ENCODE measurements at places on chromosomes 5 and 9.
A peak's percentile ranks its signal among the peaks of the same experiment; 100 is the strongest.

GRCh38 chr5:98770911-98771322 lies 2.5 kb upstream of the RGMB start:
- DNase-seq = no peak

DNA sequence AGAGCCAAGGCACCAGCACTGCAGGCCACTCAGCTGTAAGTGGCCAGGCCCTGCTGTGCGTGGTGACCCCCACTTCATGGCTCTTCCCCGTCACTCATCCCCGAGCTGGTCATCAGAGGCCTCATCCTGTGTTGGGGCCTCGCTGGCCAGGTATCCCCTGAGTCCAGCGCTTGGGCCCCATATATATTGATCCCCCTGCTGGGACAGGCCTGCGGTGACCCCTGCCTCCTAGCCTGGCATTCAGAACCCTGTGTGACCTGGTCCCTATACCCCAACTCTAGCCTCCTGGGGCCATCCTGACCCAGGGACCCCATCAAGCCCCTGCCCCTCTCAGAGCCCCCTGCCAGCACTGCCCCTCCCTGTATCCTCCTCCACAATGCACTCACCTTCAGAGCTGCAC lies 12.7 kb downstream of the GBGT1 start:
- no peak for DNase-seq

DNA sequence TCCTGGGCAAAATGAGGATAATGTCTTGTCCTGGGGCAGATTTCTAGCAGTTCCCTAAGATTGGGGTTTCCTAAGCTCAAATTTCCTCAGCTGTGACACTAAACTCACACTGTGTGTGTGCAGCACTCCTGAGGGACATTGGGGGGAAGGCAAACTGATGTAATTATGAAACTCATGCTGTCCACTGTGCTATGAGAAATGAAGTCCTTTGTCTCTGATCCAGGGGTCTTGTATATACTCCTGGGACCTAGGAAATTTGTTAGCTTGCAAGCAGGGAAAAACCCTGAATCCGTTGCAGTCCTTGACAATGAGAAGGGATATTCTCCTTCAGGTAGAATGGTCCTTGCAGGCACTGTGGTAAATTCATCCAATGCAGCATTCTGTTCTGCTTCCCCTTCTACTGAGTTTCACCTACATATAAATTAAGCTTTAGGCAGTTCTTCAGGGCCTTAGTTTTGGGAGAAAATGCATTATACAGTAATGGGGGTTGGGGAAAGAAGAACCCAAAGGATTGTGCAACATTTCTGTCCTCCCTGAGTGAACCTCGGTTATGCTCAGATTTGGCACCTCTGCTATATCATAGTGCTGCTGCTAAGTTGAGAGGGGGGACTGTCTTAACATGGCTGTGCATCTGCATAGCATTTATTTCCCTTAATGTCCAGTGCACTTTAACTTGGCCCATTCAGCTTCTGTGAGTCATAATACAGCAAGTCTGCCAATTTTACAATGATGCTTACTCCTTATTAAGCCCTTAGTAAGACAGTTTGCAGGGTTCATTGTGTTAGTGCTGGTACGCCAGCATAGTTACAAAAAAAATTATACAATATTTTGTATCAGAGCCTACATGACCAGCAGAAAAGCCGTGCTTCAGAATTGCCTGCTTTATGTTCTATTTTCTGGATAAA lies 80.2 kb downstream of the PJA2 start:
- DNase-seq = no peak

GRCh38 chr5:38500573-38501260 lies 55.7 kb downstream of the LIFR start:
- DNase-seq = no peak

DNA sequence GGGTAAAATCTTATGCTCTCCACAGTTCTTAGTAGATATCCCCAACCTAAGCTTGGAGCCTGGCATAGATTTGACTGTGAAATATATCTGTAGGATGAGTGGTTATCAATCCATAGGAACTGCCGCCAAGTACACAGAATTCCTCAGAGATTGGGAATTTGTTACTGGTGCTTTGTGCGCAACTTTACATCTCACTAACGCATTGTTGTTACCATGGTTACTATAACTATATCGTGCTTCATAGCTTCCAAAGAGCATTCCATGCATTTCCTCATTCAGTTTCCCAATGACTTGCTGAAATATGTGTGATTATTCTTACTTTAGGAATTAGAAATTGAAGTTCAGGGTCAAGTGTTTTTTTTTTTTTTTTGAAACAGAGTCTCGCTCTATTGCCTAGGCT lies 9.5 kb upstream of the GGTA1 start:
- DNase-seq = no peak

DNA sequence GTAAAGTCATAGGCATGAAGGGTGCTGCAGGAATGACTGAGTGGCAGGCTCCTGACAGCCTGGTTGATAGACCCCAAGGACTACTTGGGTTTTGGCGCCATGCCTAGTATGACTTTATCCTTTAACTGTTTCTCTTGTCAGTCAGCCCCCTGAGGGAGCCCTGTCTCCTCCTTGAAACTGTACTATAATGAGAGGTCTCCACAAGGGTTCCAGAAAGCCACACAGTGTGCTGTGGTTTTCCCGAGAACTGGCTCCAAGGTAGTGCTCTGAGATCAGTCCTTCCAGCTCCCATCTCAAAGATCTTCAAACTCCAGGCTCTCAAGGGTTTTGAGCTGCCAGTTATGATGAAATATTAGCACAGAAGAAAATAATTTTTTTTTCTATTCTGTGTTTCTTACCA lies 26.7 kb upstream of the TNC start:
- no peak for DNase-seq

DNA sequence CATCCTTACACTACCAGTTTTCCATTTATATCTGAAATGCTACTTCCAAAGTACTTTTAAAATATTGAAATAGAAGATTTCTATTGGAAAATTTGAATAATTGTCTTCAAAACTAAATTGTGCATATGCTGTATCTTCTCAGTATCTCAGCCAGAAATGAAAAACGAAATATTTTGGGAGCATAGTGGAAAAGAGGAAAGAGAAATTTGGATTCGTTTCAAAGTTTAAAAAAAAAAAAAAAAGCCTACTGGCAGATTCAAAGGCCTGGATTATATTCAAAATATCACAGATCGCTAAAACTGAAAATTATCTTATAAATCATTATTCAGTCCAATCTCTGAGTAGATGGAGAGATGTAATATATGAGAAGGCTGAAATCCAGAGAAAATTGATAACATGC lies 440.7 kb downstream of the TAF11L14 start:
- no peak for DNase-seq

DNA sequence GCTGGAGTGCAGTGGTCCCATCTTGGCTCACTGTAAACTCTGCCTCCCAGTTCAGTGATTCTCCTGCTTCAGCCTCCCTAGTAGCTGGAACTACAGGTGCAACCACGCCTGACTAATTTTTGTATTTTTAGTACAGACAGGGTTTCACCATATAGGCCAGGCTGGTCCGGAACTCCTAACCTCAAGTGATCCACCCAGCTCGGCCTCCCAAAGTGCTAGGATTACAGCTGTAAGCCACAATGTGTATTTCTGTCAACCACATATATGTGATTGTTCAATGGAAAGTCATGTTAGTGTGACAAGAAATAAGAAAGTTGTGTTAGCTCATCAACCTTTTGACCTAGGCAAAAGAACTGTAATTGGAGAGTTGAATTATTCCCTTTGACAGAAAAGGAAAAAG lies 677.1 kb upstream of the CHD1 start:
- no peak for DNase-seq

GRCh38 chr5:16049761-16050160 lies 129.8 kb downstream of the MARCHF11 start:
- no peak for DNase-seq

DNA sequence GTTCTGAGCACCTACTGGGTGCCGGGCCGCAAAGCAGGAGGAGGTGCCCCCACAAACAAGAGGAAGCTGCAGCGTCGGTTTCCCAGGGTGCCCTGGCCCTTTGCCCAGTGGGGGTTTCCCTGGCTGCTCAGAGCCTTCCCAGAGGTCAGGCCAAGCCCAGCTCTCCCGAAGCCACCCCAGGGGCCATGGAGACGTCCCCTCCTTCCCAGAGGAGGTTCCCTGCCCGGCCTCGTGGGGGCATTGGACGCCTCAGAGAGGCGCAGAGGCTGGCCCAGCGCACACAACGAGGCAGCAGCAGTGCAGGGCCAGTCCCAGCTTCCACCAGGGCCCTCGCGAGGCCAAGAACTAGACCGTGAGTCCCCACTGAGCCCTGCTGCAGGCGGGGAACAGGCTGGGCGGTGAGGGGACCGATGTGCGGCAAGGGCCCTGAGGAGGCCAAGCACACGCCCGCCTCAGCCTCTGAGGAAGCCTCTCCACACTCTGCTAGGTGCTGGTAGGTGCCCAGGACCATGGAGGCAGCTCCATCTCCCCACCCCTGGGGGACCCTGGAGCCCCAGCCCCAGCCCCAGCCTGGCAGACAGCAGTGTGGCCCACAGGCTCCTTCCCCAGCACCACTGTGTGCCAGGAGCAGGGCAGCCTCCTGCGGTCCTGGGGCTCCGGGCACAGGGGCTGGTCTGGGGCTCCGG lies 7.0 kb downstream of the DIPK1B start:
- DNase-seq = no peak

DNA sequence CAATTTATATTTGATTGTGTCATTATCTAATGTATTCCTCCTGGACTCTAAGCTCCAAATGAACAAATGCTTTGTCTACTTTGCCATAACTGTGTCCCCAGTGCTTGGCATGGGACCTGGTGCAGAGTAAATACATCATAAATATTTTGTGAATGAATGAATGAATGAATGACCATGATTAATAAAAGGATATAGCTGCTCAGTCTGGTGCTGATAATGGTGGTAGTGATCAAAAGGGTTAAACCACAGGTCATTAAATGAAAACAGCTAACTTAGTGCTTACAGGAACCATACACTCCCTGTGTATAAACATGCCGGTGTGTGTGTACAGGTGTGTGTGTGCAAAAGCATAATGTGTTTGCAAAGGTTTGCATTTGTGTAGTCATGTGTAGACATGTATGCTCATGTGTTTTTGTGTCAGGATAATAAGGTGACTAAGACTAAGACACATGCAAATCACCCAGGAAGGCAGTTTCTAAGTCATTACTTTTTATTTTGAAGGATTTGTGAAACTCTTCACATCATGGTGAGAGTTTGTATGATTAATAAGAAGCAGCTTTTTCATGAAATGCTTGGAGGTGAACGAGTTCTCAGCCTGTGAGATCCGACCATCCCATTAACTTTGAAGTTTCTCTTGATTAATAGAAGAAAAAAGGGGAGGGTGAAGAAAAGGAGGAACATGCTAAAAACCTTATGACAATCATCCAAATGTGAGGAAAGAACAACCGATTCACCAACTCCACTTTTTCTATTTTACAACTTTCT lies 24.6 kb downstream of the SPARC start:
- no peak for DNase-seq

GRCh38 chr9:18920141-18921084 lies 112.6 kb downstream of the SAXO1 start:
- no peak for DNase-seq

DNA sequence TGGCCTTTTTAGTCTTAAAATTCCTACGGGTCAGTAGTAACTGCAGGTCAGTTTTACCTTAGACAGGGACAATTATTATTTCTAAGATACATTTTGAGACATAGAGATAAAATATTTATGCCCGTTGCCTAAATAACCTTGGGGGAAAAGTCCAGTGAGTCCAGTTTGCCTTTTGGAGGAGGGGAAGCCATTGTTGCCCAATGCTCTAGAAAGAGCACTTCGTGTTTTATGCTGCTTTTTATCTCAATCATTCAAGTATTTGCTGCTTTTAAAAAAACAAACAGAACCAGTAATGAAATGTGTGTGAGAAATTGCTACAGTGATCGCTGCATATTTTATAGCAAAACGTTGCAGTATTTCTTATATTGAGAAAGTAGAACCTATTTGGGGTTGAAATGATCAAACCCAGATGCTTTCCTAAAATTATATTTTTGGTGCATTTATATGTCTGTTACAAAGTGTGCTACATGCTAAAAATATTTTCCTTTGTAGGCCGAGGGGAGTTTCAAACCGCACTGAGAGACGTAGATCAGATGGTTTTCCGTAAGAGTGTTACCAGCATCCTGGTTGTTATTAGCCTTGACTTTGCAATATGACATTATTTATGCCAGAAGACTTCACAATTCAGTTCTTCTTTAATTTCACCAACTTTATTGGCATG lies 266.8 kb downstream of the AOPEP start:
- DNase-seq = no peak

- no peak for DNase-seq
Measured at GRCh38 chr5:170336065-170336464, 38.5 kb upstream of the LCP2 start.

GRCh38 chr5:16561660-16562059 lies 55.1 kb downstream of the RETREG1 start:
- DNase-seq = no peak

GRCh38 chr5:36199620-36200019 lies 42.1 kb downstream of the NADK2 start:
- no peak for DNase-seq

GRCh38 chr5:11724940-11725339 lies 179.3 kb downstream of the CTNND2 start:
- no peak for DNase-seq

DNA sequence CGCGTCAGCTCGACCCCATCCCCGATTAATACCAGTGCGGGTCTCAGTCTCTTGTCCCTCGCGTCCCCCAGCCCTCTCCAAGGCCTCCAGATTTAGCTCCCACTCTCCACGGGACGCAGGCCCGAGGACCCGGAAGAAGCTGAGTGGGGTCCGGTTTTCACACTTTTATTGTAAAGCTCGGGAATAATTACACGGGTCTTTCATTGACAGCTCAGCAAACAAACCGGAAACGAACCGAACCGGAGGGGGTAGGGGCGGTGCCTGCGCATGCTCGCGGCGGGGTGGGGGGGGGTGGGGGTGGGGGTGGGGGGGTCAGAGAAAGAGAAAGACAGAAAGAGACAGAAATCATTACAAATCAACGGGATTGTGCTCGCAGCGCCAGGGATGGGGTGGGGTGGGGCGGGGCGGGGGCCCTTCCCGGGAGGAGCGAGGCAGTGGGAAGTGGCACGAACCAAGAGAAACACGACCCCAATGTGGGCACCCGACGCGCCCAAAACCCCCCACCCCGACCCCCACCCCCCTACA lies 27.9 kb downstream of the PCDH1 start:
- DNase-seq = peak; percentile 16

GRCh38 chr5:65790371-65791163 lies 68.6 kb downstream of the NLN start:
- DNase-seq = no peak

DNA sequence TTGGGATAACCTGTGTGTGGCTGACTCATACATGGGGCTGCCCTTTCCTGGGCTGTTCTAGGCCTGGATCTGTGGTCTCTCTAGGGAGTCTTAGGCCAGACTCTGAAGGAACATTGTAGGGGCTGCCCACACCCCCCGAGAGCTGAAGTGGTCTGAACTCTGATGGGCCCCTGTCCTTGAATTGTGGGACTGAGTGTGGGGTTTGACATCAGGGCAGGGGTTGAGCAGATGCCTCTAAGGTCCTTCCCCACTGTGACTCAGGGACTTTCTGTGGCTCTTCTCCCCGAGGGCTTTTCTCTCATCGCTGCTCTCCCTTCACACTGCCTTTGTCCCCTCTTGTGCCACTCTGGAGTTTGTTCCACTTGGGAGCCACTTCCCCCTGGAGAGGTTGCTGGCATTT lies 215.0 kb downstream of the MELK start:
- DNase-seq = no peak

Measured in activated T-cell treated with anti-CD3 and anti-CD28 coated beads for 1 hour (primary cell).